NCI-H2171 treated with DMSO at 0.1 percent for 48 hours (cell line): ENCODE measurements at places on chromosomes 5 and 9.

- DNase-seq, result no peak
Measured at GRCh38 chr5:128973244-128973643, 8.0 kb downstream of the SLC27A6 start.

DNA sequence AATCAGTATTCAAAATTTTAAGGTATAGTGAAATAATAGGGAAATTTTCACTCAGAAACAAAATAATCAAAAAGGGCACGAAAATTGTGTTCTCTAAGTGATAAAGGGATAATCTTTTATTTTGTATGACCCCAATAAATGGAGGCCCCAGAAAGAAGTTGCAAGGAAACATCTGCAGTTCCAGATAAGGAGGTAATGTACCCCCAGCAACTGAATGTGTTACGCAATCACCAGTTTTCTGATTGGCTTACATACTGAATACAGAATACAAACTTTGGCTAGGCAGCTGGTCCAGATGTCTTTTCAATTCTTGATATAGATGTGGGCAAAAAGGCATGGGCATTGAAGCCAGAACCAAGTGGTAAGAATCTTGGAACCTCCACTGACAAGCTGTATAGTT, 1.7 kb upstream of the TOPORS start:
- no peak for DNase-seq

DNA sequence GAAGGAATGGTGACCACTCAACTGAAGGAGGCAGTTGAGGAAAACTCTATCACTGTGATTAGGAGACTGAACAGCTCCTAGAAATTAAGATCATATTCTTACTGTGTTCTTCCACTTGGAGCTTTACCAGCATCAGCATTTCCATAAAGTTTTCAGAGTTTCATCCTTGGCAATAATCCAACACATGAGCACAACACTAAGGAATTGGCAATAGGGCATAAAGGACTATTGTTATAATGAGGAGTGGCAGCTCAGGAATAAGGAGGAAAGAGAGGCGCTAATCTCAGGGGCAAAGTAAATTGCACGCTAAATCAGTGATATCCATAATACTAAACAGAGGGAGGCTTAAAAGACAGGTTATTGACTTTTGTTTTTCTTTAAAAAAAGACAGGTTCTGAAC, 338.9 kb downstream of the EFNA5 start:
- no peak for DNase-seq

DNA sequence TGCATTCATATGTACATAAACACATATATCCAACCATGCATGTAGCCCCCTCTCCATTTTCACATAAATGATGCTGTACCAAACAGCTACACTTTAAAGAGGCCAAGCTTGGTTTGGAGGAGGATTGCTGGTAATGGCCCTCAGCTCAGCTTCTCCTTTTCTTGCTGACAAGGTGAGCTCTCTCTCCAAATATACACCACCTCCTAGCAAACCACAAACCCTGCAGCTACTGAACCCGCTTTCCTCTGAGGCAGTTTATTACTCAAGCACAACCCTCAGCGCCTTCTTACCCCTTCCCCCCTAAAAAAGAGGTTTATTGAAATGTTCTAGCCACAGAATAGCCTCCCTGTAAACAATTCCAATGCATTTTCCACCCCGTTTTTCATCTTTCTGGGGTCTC, 54.0 kb downstream of the ALG2 start:
- no peak for DNase-seq

GRCh38 chr9:38276771-38277439, 115.6 kb upstream of the ALDH1B1 start:
- DNase-seq, result no peak

GRCh38 chr5:2700876-2701275, 50.6 kb downstream of the IRX2 start:
- DNase-seq, result no peak

GRCh38 chr5:153919161-153919560, 119.5 kb downstream of the FAM114A2 start:
- no peak for DNase-seq

- no peak for DNase-seq
Measured at GRCh38 chr5:110017854-110018253, 328.1 kb downstream of the MAN2A1 start.
